Eye (tissue), 1 donor: ENCODE measurements at places on chromosomes 13 and 19.

DNA sequence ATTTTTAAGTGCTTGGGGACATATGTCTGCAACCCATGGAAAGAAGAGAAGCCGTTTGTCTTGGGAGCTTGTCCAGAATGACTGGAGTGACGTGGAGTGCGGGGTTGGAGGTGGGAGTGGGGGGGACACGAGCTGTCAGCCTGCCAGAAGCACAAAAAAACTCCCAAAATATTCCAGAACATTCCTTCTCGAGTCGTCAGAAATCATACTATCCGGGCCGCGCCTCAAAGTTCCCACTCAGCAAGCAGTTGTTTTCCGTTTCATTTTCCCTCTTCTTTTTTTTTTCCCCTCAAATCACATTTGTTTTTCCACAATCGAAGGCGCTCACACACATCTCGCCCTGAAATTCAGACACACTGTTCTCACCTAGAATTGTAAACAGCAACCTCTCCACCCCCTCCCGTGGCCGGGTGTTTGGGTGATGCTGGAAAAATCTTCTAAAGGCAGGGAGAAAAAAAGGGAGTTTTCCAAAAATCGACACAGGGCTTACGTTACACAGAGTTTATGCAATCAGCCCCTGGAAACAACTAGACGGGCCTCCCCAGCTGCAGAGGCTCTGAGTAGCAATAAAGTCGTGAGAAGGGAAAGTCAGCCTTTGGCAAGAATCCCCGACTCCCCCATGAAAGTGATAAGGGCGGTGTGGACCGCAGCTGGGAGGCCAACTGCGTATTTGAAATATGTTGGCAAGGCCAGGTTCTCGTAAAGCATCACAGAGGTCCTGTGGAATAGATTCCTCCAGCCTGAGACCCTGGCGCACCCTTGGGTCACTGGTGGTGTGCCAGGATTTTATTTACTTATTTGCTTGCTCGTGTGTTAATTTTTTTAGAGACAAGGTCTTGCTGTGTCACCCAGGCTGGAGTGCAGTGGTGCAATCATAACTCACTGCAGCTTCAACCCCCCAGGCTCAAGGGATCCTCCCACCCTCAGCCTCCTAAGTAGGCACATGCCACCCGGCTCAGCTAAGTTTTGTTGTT is 31.2 kb upstream of the KLF2 start:
- peak; percentile 79 for DNase-seq

GRCh38 chr19:54364775-54365257 is at the start of gene LAIR1:
TSS of gene LAIR1 (minus strand) at chr19:54364931. CDS start at chr19:54364804, 127 bp downstream.
- DNase-seq: no peak

- DNase-seq: peak; percentile 71
Observed at GRCh38 chr19:46787331-46788261, 798 bp downstream of the SLC1A5 start.

DNA sequence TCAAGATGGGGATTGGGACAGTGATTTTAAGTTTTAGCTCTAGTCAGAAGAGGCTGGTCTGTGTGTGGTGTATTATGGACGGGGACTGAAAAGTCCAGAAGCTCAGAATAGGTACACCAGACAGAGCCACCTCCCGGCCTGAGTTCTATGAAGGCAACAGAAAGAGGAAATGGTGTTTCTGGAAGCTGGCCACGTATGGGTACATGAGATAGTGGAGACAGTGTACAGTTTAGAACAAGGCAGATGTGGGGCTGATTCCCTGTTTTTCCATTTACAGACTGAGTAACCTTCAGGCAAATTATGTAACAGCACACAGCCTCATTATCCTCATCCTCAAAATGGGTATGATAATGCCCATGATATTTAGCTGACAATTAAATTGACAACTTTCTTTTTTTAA is 1.3 kb downstream of the ZNF175 start:
- DNase-seq: no peak

- no peak for DNase-seq
Observed at GRCh38 chr13:94999871-95000270, 287.5 kb upstream of the SOX21 start.
